Calu3 (cell line): ENCODE measurements at places on chromosomes 1 and 21.

DNA sequence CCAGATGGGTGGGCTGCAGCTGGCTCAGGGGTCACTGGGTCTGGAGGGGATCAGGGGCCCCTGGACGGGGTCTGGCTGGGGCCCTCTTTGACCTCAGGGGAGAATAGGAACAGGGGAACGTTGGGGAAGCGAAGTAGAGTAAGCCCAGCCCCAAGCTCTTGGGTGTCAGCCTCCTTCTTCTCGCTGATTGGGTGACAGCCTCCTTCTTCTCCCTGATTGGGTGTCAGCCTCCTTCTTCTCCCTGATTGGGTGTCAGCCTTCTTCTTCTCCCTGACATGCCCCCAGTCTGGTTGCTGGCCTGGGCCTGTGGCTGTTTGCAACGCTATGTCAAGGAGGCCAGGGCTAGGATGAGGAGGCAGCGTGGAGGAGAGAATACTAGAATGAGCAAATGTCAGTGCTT lies 76.7 kb upstream of the CASZ1 start:
- DNase-seq, result no peak

DNA sequence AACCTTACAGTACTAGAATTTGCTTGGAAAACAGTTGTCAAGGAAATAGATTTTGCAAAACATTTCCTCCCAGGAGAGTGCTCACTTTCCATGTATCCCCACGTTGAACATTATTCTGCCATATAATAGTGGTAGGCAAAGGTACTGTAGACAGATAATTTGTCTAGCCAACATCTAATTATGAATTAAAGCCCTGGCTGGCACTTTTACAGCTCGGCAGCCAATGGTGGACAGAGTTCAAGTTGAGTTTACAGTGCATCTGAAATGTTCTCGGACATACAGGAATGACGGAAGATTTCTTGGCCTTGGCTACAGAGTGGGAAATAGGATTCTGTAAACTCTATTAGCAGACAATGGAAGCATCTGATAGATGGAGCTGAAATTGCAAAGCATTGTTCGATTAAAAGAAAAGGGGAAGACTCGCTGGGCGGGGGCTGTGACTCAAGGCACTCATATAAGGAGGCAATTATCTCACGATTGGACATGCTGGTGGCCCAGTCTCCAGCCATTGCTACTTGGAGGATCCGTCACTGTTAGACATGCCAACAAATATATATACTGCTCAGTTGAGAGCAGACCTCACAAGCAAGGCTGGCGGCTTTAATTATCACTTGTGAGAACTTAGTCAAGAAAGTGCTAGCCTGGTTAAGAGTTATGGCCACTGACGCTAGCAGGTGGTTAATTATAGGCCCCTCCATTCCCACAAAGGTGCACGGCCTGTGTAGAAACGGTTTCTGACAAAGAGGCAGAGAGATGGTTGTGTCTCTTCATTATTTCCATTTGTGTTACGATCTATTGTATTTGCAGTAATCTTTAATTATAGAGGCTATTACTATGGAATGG lies 48.0 kb downstream of the MAN1C1 start:
- no peak for DNase-seq

DNA sequence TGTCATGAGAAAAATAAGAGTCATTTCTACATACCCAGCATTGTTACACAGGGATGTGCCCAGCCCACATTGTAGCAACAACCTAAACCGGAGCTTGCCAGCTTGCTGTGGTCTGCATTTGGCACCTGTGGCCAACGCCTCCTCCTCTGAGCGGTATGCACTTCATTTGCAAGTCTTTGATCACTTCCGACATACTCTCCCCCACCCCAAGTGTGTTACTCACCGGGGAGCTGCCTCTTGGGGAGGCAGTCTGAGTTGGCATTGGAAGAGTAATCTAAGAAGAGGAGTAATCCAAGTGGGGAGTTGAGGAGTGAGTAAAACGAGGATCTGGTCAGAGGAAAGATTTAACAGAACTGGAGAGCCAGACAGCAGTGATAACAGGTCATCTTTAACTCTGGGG lies 3.8 kb downstream of the BCL9 start:
- peak; percentile 82 for DNase-seq

- no peak for DNase-seq
These were observed 3.9 kb downstream of the SH2D5 start for GRCh38 chr1:20728371-20729154.

GRCh38 chr21:33265664-33266049 lies 510 bp upstream of the IL10RB start:
- DNase-seq, result no peak

GRCh38 chr1:119838236-119838635 lies 27.0 kb upstream of the REG4 start:
- DNase-seq, result no peak

DNA sequence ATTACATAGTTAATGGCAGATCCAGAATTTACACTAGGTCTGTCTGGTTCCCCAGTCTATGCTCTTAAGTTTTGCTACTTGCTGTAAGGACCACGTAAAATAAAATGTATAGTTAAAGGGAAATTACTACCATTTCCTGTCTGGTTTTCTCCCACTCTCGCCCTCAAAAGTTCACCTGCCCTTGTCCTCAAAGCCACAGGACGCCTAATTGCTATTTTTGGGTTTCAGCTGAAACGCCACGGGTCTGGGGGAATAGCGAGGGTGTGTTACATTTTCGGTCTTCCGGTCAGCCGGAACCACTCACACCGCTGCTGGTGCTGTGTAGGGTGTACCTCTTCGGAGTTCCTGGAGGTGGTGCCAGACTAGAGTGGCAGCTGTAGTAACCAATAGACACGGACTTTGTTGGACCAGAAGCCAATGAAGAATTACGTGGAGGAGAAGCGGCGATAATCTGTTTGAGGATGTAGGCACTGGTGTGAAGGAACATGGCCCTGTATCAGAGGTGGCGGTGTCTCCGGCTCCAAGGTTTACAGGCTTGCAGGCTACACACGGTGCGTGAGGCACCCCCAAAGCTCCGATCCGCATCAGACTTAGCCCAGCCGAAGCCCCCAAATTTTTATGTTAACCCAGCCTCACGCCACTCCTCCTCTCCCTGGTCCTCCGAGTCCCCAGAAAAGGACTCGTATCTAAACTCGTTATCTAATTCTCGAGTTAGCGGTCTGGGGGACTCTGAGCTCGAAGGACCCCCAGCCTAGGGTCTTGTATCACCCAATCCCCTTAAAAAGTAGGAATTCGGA lies at the start of gene TARS2:
Gene TARS2, plus strand, starts transcription at position 454 of the 797 bp plus-strand sequence. Its CDS starts 32 bp downstream, at position 486.
- peak; percentile 98 for DNase-seq

DNA sequence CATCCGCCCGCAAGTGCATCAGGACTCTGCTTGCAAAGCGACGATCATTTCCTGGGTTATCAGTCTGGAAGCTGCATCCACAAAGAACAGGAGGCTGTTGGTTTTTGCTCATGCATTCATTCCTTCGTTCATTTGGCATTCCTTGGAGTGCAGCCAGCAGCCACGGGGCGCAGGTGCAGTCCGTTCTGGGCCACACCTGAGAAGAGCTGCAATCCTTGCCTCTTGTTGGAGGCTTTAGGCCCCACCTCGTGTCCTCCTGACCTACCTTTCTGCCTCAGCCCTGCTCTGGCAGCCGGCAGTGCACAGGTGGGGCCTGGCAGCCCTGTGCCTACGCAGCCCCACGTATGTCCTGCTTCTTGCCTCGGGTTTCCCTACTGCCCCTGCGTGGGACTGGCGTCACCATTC lies 19.6 kb upstream of the C2CD2 start:
- DNase-seq, result peak; percentile 12

- DNase-seq, result peak; percentile 52
These were observed 87.4 kb upstream of the MACF1 start for GRCh38 chr1:39116860-39117728.

DNA sequence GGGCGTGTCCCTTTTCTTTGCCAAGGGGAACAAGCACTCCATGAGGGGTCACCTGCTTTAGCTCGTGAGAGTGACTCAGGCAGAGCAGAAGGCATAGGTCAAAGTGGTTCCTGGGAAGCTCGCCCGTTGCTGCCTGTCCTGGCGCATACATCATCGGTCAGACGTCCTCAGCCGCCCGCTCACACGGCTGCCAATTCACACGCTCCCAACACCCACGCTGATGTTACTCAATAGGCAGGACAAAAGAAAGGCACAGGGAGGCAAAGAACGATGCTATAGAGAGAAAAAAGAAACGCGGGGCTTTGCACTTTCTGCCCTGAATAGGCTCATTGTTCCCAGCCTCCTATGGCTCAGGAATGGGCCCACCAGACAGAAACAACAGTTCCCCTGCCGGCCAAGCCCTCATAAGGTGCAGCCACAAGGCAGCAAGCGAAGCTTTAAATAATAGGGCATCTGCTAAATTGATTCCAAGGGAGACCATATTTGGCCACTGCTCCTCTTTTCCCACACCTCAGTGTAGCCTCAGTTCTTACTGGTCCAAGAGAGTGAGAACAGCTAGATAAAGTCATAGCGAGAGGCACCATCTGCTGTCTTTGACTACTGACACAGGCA lies 38.7 kb downstream of the VTCN1 start:
- peak; percentile 60 for DNase-seq

GRCh38 chr1:207853372-207853757 lies 57.6 kb downstream of the CD34 start:
- DNase-seq, result no peak

GRCh38 chr1:157135070-157135469 lies 3.1 kb downstream of the ETV3 start:
- DNase-seq, result no peak

- peak; percentile 14 for DNase-seq
These were observed 604.8 kb upstream of the CXADR start for GRCh38 chr21:16908077-16908476.

DNA sequence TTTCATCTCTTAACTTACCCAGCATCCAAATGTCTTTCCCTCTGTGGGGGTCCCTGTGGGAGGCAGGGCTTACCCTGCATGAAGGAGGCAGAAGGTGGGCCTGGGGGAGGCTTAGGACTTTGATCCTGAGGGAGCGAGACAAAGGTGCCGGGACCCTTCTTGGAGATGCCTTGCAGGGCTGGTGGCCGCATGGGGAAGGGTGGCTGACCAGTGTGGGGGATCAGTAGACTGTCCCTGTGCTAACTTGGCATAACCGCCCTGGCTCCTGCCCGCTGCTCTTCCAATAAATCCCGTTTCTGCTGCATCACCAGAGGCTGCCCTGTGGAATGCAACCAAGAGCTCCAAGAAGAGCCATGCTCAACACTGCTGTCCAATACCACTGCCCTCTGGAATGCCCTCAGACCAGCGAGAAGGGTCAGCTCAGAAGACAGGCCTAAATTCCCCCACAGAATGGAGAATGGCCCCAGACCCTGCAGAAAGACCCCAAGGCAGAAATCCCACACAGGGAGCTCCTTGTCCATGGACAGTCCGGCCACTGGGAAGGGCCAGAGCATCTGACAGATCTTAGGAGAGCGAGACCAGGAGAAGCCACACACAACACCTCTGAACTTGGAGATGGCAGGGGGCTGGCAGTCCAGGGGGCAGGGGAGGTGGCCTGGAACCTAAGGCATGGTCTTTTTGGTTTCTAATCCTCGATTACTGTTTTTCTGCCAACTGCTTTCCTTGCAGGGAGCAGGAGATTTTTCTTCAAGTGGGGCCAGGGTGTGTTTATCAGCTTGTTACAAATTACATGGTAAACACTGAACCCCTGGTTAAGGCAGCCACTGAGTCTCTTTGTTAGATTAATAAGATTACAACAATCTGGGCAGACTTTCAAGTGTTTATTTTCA lies 46.7 kb upstream of the DMRTB1 start:
- no peak for DNase-seq

DNA sequence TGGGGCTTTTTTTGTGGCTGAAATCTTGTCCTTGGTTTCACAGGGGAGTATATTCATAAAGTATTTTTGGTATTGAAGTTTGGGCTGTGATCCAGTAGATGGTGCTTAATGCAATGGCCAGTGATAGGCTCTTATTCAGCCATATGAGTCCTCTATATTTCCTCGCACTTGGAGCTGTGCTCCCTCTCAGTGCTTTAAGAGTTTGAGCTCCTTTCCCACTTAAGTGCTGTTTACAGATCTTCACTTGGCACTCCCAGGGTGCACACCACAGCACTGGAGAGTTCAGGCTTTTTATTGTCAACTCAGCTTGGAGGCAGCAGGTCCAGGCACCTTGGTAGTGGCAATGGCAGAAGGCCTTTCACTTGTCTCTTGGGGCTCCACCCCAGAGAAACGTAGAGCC lies 54.9 kb downstream of the DRAM2 start:
- no peak for DNase-seq

DNA sequence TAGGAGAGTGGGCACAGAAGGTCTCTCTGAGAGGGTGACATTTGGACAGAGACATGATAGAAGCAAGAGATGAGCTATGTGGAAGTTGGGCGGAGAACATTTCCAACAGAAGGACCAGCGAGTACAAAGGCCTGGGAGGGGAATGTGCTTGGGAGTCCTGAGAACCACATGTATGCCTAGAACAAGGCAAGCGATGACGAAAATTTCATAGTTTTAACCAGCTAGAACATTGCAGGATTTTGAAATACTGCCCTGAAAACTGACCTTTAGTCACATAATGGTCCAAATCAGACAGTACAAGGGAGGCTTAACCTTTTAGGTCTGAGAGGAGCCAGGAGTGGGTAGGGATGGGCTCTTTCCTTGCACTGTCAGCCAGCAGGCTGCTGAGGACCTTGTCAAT lies 68.0 kb downstream of the MRPS6 start:
- DNase-seq, result no peak

- no peak for DNase-seq
These were observed 33.6 kb upstream of the CTSK start for GRCh38 chr1:150841626-150842025.

DNA sequence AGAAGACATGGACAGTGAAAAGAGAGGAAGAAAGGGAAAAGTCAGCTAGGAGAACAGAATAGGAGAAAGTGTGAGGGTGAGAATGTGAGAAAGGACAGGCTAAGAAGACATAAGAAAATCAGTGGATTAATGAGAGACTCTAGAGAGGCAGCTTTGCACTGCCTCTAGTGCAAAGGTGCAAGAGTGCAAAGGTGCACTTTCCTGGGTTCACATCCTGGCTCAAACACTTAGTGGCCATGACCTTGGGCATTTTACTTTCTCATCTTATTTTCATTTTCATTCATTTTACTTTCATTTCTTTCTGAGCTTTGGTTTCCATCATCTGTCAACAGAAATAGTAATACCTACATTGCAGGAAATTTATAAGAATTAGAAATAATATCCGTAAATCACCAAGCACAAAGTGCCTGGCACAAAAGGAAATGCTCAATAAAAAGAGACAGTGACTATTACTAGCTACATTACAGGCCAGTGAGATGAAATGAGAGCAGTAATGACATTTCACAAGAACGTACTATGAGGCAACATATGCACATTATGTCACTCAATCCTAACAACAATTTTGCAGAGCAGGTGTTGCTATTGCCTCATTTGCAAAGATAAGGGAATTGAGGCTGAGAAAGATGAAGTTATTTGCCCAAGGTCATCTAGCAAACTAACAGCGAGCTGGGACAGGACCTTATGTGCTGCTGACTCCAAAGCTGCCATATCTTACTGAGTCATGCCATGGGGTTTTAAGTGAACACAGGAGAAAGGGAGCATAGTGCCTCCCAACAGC lies 107.0 kb upstream of the TLR5 start:
- DNase-seq, result no peak

- DNase-seq, result peak; percentile 24
These were observed 77.4 kb downstream of the RERE start for GRCh38 chr1:8740034-8740449.

- no peak for DNase-seq
These were observed 61.2 kb downstream of the TP53BP2 start for GRCh38 chr1:223784541-223784940.
